ENCODE measurements at places on chromosomes 5 and 9. TPM values are rescaled to one million over a fixed set of nuclear protein-coding genes. Genes with fewer than 3 reads are reported as not detected.

The OSMR gene
- 47.0 TPM for total RNA-seq

The NUTM2G gene
- not detected for total RNA-seq

The C8G gene
- 1.7 TPM for total RNA-seq

The RGS14 gene
- total RNA-seq: 5.6 TPM

The BAAT gene
- total RNA-seq: 0.32 TPM

The SHISAL2B gene
- total RNA-seq: not detected

The SLIT3 gene
- 16.4 TPM for total RNA-seq

The NR2F1 gene
- 4.3 TPM for total RNA-seq

The IL7R gene
- 0.36 TPM for total RNA-seq

The MYMK gene
- not detected for total RNA-seq

The PCDHA9 gene
- total RNA-seq: not detected

The FST gene
- total RNA-seq: 1.7 TPM

The CDO1 gene
- total RNA-seq: not detected

The TICAM2 gene
- 1.6 TPM for total RNA-seq

The ZFP37 gene
- 2.5 TPM for total RNA-seq

The LHX3 gene
- 0.10 TPM for total RNA-seq

The AQP3 gene
- 22.7 TPM for total RNA-seq

The C7 gene
- total RNA-seq: not detected

The FYB1 gene
- total RNA-seq: 9.0 TPM

The TAF11L10 gene
- not detected for total RNA-seq

The SELENOP gene
- total RNA-seq: 0.18 TPM

The IGFBPL1 gene
- 2.3 TPM for total RNA-seq

The IL31RA gene
- total RNA-seq: 1.3 TPM

The GFI1B gene
- 0.10 TPM for total RNA-seq

The HTR1A gene
- total RNA-seq: not detected

The STKLD1 gene
- total RNA-seq: 1.2 TPM

The ABO gene
- not detected for total RNA-seq

The SH3TC2 gene
- total RNA-seq: 0.69 TPM

The GKAP1 gene
- total RNA-seq: 4.1 TPM

The IL4 gene
- not detected for total RNA-seq

The HTR4 gene
- total RNA-seq: not detected

The BRD8 gene
- 42.6 TPM for total RNA-seq

The TMC1 gene
- total RNA-seq: 0.03 TPM

The WNT8A gene
- total RNA-seq: not detected

The KCNIP1 gene
- total RNA-seq: not detected

The TSPAN17 gene
- 64.5 TPM for total RNA-seq
